Activated CD8-positive, alpha-beta memory T cell treated with anti-CD3 and anti-CD28 coated beads, Interleukin-2, amount 10 ng/mL, durations not matched to agents 7 days and 5 days (primary cell): ENCODE measurements at places on chromosomes 6 and 20. TPM values are rescaled to one million over a fixed set of nuclear protein-coding genes. Genes with fewer than 3 reads are reported as not detected.

DNA sequence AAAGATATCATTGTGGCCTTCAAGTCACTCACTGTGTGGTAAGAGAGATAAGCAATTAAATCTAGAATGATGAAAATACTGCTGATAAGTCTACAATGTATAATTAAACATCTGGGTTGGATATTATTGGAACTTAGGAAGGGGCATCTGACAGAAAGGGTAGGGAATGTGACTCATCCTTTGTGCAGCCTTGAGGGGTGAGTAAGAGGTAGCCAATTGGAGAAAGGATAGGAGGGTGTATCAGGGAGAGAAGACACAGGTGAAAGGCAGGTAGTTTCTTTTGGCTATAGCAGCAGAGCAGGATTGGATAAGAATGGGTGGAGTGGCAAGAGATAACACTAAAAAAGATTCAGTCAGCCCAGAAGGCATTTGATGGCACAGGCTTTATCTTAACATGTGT, 182.0 kb downstream of the COL21A1 start:
- no peaks in the 10 kb centered on the region for H3K4me1 ChIP-seq
- DNase-seq: no peak
- H3K27me3 ChIP-seq: no peaks in the 10 kb centered on the region
- H3K4me3 ChIP-seq: no peak overlapping the region
- H3K27ac ChIP-seq: no peak overlapping the region

DNA sequence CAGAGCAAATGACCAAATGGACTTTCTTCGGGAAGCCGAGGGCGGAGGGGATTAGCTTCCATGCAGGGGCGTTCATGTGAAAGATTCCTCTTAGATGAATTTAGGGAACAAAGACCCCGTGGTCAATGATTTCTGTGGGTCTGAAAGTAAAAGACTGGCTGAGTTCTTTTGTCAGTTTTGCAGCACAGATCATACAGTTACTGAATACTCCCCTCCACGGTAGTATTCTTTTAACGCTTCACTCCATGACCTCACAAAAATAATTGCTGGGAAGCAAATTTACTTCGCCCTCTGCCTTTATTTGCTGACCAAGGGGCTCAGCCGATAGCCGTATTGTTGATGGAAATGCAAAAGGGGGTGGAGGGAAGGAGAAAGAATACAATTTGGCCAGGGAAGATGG, 86.0 kb upstream of the SALL4 start:
- H3K4me1 ChIP-seq: no peaks in the 10 kb centered on the region
- H3K27me3 ChIP-seq: peaks cover 6% of the 10 kb centered on the region
- DNase-seq: no peak
- H3K27ac ChIP-seq: no peak overlapping the region

- H3K27ac ChIP-seq: no peak overlapping the region
- H3K27me3 ChIP-seq: peaks cover 16% of the 10 kb centered on the region
- H3K4me3 ChIP-seq: no peak overlapping the region
Measured at GRCh38 chr6:170100046-170100445, 190.8 kb downstream of the DLL1 start.

- no peak for DNase-seq
- H3K27me3 ChIP-seq: no peaks in the 10 kb centered on the region
- no peaks in the 10 kb centered on the region for H3K36me3 ChIP-seq
Measured at GRCh38 chr6:78157606-78158005, 504.8 kb downstream of the MEI4 start.

GRCh38 chr20:58407966-58408557, 19.0 kb downstream of the VAPB start:
- H3K27me3 ChIP-seq: no peaks in the 10 kb centered on the region
- peak overlapping the region; percentile 14 for H3K4me3 ChIP-seq
- DNase-seq: peak; percentile 49
- H3K36me3 ChIP-seq: peaks cover 10% of the 10 kb centered on the region
- H3K4me1 ChIP-seq: peaks cover 33% of the 10 kb centered on the region
- H3K27ac ChIP-seq: peak overlapping the region; percentile 65

- H3K36me3 ChIP-seq: peaks cover 17% of the 10 kb centered on the region
- no peaks in the 10 kb centered on the region for H3K27me3 ChIP-seq
- no peak for DNase-seq
- no peak overlapping the region for H3K4me3 ChIP-seq
- H3K27ac ChIP-seq: no peak overlapping the region
Measured at GRCh38 chr6:38522322-38522721, 117.4 kb downstream of the BTBD9 start.

GRCh38 chr6:149403534-149403933, 3.5 kb downstream of the SUMO4 start:
- DNase-seq: no peak
- H3K4me3 ChIP-seq: no peak overlapping the region
- peaks cover 73% of the 10 kb centered on the region for H3K36me3 ChIP-seq

- DNase-seq: no peak
- no peak overlapping the region for H3K27ac ChIP-seq
- H3K4me3 ChIP-seq: no peak overlapping the region
- peaks cover 10% of the 10 kb centered on the region for H3K27me3 ChIP-seq
- peaks cover 21% of the 10 kb centered on the region for H3K4me1 ChIP-seq
- peaks cover 2% of the 10 kb centered on the region for H3K36me3 ChIP-seq
Measured at GRCh38 chr20:43731469-43731868, 4.7 kb upstream of the GTSF1L start.

DNA sequence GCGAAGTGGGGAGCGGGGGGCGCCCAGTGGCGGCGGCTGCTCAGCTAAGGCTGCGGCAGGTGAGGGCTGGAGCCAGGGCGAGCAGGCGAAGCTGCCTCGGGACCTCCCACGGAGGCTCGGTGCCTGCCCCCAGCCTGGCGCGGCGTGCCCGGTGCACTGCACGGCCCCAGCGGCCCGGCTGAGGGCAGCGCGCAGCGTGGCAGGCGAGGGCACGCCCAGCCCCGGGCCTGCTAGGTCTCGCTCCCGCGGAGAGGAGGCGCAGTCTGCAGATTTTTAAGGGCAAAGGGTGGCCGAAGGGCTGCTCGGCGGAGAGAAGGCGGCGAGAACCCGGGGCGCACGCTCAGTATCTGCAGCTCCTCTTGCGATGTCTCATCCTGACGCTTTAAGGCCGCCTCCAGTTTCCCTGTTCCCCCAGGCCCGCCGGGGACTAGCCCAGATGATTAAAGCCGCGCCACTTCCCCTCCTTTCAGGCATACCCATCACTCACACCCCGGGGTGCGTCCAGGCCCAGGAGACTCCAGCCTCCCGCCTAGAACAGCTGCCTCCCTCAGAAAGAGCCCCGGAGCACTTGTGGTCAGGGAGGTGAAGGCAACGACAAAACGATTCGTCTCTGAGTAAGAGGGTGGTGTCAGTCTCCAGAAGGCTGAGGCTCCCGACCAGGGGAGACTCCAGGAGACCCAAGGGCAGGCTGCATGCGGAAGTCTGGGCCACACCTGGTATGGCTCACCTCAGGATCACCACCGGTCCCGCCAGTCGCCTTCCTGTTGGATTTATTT, at the start of gene FERMT1:
Gene FERMT1 (minus strand): TSS at position 158 of the 776 bp plus-strand sequence. CDS start 3,476 bp downstream, outside the sequence.
- H3K27ac ChIP-seq: no peak within 1 kb of the TSS
- no peaks in the 10 kb centered on the region for H3K36me3 ChIP-seq
- peak; percentile 41 for DNase-seq
- peaks cover 38% of the 10 kb centered on the region for H3K27me3 ChIP-seq
- peak within 1 kb of the TSS; percentile 39 for H3K4me3 ChIP-seq

GRCh38 chr20:1654996-1655395, 2.6 kb downstream of the SIRPG start:
- peak; percentile 8 for DNase-seq
- H3K27ac ChIP-seq: peak overlapping the region; percentile 85
- peaks cover 88% of the 10 kb centered on the region for H3K4me1 ChIP-seq
- peak overlapping the region; percentile 80 for H3K4me3 ChIP-seq
- H3K27me3 ChIP-seq: no peaks in the 10 kb centered on the region
- H3K36me3 ChIP-seq: peaks cover 50% of the 10 kb centered on the region

DNA sequence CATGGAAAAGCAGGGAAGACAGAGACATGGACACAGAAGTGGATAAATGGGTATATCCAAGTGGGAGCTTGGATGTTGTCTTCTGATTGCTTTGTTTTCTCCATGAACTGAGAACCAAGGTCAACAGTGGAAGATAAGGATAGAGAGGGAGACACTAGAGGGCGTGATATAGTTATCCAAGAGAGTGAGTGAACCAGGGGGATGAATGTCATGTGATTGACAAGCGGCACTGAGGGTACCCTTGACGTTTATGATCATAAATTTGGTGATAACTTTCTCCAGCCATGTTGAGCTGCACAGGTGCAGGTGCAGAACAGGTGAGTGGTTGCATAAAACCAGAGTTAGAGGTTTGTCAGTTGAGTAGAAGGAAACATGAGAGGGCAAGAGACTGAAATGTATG, 20.7 kb downstream of the EBF4 start:
- peaks cover 10% of the 10 kb centered on the region for H3K27me3 ChIP-seq
- H3K27ac ChIP-seq: no peak overlapping the region
- H3K4me1 ChIP-seq: peaks cover 3% of the 10 kb centered on the region
- DNase-seq: no peak
- no peaks in the 10 kb centered on the region for H3K36me3 ChIP-seq

DNA sequence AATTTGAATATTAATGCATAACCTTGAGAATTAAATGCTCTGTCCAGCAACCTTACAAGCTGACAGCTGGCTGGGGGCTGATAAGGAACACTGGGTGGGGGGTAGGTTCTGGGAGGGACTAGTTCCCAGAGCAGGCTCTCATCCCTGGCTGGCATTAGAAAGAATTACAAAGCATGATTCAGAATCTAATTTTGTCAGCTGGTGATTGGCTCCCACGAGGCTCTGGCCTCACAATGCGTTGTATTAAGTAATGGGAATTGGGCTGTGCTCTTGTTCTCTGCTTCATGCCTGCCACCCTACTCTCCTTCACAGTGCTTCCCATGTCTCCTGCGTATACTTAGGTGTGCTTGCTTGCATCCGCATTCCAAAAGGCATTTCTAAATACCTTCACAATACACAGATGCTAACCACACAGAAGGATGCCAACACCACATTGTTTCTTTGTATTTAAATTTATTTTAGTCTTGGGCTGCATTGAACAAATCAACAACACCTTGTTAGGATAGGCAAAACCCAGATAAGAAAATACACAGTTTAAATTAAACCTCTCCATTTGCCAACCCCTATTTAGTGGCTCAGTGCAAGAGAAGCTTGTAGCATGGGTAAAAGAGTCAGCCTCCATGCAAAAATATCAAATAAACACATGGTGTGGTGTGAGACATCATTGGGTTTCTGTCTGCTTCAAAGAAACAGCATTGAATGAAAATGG, 434.5 kb upstream of the JAG1 start:
- no peak for DNase-seq
- no peak overlapping the region for H3K27ac ChIP-seq
- no peaks in the 10 kb centered on the region for H3K27me3 ChIP-seq
- no peak overlapping the region for H3K4me3 ChIP-seq

- DNase-seq: peak; percentile 66
- H3K4me1 ChIP-seq: peaks cover 48% of the 10 kb centered on the region
- H3K27ac ChIP-seq: peak overlapping the region; percentile 64
- peaks cover 21% of the 10 kb centered on the region for H3K36me3 ChIP-seq
Measured at GRCh38 chr6:551405-551804, 105.5 kb downstream of the HUS1B start.

DNA sequence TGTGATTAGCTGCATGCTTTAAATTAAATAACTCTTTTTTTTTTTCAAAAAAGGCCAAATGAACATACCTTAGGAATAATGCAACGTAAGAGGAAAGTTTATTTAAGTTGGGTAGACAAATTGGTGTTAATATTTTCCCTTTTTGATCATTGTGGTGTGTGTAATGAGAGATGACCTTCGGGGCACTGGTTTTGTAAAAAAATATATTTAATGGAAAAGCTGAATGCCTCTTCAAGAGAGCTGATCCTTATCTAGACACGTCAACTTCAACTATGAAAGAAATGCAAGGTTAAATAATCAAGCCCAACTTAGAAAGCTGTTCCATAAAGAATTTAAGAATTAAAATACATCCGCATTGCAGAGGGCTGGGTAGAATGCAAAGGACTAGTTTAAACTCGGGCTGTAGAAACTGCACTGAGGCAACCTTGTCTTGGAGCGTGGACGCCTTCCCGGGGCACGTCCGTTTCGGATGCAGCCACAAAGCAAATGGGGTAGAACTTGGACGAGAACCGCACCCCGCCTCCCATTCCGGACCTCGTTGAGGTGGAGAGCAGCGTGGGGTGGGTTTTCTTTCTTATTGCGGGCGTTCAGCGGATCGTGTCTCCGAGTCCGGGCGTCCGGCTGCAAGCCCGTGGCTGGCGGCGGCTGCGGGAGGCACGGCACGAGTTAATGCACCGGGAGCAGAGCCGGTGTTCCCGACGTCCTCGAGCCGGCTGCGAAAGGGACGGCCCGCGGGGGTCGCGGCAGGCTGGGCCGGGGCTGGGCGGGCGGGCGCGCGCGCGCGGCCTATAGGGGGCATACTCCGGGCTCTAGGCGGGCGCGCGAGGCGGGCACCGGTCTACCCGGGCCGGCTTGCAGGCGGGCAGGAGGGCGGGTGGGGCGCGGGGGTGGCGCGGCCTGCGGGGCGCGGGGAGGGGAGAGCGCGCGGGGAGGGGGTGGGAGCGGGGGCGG, 1.9 kb downstream of the JARID2 start:
- H3K4me3 ChIP-seq: peak overlapping the region; percentile 93
- peak; percentile 75 for DNase-seq
- peaks cover 41% of the 10 kb centered on the region for H3K4me1 ChIP-seq
- peak overlapping the region; percentile 99 for H3K27ac ChIP-seq
- H3K27me3 ChIP-seq: no peaks in the 10 kb centered on the region

GRCh38 chr20:49230021-49230420, 10.8 kb downstream of the DDX27 start:
- no peak for DNase-seq
- no peak overlapping the region for H3K4me3 ChIP-seq
- peaks cover 6% of the 10 kb centered on the region for H3K4me1 ChIP-seq
- peaks cover 44% of the 10 kb centered on the region for H3K36me3 ChIP-seq
- H3K27me3 ChIP-seq: no peaks in the 10 kb centered on the region

GRCh38 chr6:130670142-130670541, 157.1 kb upstream of the SMLR1 start:
- peaks cover 2% of the 10 kb centered on the region for H3K4me1 ChIP-seq
- no peaks in the 10 kb centered on the region for H3K27me3 ChIP-seq
- H3K27ac ChIP-seq: no peak overlapping the region
- DNase-seq: no peak
- no peak overlapping the region for H3K4me3 ChIP-seq
- H3K36me3 ChIP-seq: peaks cover 4% of the 10 kb centered on the region

GRCh38 chr6:139011980-139012379, 16.6 kb upstream of the ABRACL start:
- H3K4me1 ChIP-seq: no peaks in the 10 kb centered on the region
- H3K27ac ChIP-seq: no peak overlapping the region

Gene HLA-E
- total RNA-seq: 395 TPM

Gene VSX1
- not detected for total RNA-seq

Gene SEL1L2
- not detected for total RNA-seq

Gene SIRPA
- total RNA-seq: not detected

Gene CRISP2
- not detected for total RNA-seq

Gene BMP7
- total RNA-seq: not detected

Gene SSTR4
- total RNA-seq: not detected

Gene SCUBE3
- 0.54 TPM for total RNA-seq

Gene FAXC
- total RNA-seq: 0.30 TPM

Gene CASP8AP2
- total RNA-seq: 40.8 TPM

Gene HMGN3
- 47.2 TPM for total RNA-seq

Gene LY6G6D
- not detected for total RNA-seq

Gene GHRH
- not detected for total RNA-seq

Gene TGM3
- total RNA-seq: not detected
